Epithelial cell of proximal tubule (primary cell): ENCODE measurements at places on chromosomes 6 and 20. TPM values are rescaled to one million over a fixed set of nuclear protein-coding genes. Genes with fewer than 3 reads are reported as not detected.

DNA sequence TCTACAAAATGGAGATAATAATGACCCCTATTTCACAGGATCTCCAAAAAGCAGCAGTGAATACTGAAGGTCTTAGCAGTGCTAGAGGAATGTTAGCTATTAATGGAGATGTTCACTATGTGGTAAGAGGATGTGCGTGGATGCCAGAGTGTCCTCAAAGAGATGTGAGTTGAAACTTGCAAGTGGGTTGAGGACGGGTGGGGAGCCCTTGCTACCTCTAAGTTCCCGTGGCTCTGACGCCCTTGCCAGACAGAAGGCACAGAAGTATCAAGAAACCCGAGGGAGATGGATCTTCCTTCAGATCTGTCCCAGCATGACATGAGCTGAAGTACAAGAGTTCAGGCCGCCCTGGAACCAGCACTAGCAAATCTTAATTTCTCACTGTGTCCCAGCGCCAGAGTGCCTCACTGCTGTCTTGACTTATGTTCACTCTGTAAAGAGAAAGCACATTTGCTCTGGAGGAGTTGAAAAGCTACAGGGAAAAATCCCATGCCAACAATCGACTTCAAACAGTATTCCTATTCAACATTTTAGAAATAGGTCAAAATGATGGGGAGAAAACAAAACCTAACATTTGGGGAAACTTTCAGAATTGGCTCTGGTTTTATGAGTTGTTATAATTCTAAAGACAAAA is 59.5 kb downstream of the FYN start:
- no peak for DNase-seq

The SASH1 gene
- total RNA-seq = 9.5 and 10.6 TPM in 2 replicates

- no peak for DNase-seq
Observed at GRCh38 chr20:34527016-34527415, 10.8 kb downstream of the DYNLRB1 start.

DNA sequence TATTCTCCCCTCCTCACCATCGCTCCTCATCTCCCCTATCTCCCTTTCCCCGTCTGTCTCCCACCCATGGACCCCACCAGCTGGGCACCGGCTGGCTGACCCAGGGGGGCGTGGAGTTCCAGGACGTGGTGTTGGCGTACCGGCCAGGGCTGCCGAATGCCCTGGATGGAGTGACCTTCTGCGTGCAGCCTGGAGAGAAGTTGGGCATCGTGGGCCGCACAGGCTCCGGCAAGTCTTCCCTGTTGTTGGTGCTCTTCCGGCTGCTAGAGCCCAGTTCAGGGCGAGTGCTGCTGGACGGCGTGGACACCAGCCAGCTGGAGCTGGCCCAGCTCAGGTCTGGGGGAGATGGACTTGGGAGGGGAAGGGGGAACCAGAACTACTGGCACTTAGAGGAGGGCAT is 7.7 kb downstream of the DLK2 start:
- no peak for DNase-seq

The JPH2 gene
- total RNA-seq = 2.0 and 2.9 TPM in 2 replicates

GRCh38 chr6:157177731-157178336 is 145.5 kb downstream of the TMEM242 start:
- no peak for DNase-seq

GRCh38 chr20:12554426-12554825 is 454.3 kb upstream of the SPTLC3 start:
- no peak for DNase-seq

DNA sequence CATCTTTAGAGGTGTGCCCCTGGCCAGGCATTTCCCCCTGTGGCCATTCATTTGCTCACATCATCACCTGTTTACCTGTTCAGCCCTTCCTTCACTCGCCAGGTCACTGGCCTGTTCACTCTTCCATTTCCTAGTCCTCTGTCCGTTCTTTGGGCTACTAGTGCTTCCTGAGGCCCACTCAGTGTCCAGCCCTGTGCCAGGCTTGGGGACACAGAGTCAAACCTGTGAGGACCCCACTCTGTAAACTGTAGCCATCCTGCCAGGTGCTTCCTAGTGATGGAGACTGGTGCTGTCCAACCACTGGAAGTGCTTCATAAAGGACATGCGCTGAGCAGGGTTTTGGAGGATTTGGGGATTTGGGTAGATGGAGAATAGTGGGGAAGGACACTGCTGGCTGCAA is 3.5 kb downstream of the DLGAP4 start:
- DNase-seq = no peak

DNA sequence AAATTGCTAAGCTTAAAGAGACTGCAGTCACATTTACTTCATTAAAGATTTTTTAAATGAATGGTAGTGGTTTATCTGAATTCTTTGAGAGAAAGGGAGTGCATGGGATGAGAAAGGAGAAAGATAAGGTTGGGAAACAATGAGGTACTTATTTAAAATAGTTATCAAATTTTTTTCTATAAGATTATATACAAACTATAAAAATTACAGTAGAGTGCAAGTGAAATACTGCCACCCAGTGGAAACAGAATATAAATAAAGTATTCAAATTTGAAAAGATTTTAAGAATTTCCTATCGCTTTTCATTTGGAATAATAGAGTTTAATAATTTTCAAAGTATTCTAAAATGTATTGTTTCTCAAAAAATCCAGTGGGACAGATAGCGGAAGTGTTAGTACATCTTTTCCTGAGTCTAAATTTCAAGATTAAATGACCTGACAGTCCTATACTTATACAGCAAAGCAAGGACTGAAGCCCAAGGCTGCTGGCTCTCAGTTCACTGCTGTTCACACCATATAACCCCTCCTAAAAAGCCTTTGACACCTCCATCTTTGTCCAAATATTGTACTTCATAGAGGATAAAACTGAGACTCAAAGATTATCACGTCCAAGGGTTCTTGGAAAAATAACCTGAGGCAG is 31.1 kb downstream of the EPM2A start:
- DNase-seq = no peak

The FAM209B gene
- not detected in 2 replicates for total RNA-seq

The C6orf15 gene
- total RNA-seq = 0.29 and 0.43 TPM in 2 replicates

The CLDN20 gene
- not detected in 2 replicates for total RNA-seq

GRCh38 chr6:138011413-138011812 is 95.8 kb downstream of the PERP start:
- DNase-seq = no peak

- no peak for DNase-seq
Observed at GRCh38 chr6:144383336-144383735, 98.2 kb downstream of the UTRN start.
